ENCODE measurements at places on chromosomes 5 and 9.

DNA sequence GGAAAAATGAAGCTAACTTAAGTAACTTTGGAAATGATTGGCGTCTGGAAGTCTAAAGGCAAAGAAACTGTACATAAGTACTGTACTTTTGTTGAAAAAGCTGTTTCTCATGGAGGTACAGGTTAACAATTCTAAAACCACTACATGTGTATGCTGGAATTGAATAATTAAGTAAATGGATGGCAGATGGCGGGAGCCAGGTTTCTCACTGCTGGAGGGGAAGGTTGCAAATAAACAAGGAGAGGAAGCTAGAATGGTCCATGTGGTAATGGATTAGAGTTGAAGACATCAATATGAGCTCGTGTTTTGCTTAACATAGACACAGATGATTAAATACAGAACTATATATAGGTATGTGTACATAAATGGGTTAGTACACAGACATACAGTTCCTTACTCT lies 43.2 kb upstream of the ASTN2 start:
- DNase-seq: no peak

DNA sequence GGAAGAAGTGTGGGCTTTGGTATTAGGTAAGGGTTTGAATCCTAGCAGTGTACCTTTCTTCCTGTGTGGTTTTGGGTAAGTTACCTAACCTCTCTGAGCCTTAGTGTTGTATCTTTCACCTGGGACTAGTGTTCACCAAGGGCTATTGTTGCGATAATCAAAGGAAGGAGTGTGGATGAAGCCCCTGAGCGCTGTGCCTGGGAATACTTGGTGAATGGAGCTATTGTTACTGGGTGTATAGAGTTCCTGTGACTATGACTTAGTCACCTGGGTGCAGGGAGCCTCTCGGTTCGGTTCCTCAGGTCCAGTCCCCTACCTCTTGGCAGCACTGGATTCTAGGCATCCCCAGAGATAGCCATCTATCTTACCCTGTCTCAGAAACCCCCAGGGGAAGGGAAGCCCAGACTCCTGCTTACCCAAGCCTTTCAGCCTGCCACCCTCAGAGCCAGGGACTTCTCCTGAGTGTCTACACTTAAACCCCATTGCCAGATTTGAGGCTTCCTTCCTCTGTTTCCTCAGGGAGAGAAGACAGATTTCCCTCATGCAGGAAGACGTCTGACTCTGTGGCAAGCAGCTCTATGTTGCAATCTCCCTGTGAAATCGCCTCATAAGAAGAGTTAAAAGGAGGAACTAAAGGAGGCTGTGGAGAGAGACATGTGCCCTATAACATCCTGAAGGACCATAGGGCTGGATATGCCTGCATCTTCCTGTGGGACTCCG lies 181.0 kb upstream of the PITX1 start:
- peak; percentile 18 for DNase-seq

DNA sequence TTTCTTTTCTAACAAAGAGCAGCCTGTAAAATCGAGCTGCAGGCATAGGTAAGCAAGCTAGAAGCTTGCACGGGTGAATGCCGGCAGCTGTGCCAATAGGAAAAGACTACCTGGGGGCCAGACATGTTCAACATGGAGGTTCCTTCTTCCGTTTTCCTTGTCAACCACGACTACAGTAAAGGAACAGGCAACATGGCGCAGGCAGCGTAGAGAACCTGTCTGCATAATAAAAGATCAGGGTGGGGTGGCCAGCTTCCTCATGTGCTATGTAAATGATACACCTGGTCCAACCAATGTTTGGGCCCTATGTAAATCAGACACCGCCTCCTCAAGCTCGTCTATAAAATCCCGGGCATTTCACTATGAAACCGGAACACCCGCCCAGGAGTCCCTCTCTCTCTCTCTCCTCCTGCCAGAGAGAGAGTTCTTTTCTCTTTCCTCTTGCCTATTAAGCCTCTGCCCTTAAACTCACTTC lies 103.8 kb upstream of the LIFR start:
- DNase-seq: no peak

- DNase-seq: no peak
Observed at GRCh38 chr5:168575391-168576372, 3.5 kb downstream of the PANK3 start.

GRCh38 chr9:27688954-27689353 lies 115.7 kb upstream of the C9orf72 start:
- no peak for DNase-seq

DNA sequence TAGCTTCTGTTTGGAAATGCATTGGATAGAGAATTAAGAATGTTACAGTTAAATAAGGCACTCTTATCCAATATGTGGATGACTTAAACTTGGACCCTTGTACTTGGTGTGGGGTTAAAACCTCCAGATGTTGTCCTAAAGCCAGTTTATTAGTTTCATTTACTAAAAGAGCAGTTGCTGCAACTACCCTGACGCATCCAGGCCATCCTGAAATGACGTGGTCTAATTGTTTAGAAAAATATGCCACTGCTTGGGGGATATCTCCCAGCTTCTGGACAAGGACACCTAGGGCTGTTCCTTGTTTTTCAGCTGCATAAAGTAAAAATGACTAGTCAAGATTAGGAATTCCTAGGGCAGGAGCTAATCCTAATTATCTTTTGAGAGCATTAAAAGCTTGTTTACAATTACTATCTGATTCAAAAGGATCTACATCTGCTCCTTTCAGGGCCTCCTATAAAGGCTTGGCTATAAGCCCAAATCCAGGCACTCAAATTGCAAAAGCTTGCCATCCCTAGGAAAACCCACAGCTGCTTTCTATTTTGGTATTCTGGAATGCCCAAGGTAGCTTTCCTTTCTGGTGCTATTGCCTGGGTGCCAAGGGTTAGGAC lies 45.7 kb upstream of the SLCO4C1 start:
- DNase-seq: no peak

- DNase-seq: no peak
Observed at GRCh38 chr9:131744171-131744719, 4.4 kb upstream of the RAPGEF1 start.
